ENCODE measurements at places on chromosomes 4 and X.

GRCh38 chr4:7917669-7918068 is 22.0 kb downstream of the AFAP1 start:
- no peak for DNase-seq

DNA sequence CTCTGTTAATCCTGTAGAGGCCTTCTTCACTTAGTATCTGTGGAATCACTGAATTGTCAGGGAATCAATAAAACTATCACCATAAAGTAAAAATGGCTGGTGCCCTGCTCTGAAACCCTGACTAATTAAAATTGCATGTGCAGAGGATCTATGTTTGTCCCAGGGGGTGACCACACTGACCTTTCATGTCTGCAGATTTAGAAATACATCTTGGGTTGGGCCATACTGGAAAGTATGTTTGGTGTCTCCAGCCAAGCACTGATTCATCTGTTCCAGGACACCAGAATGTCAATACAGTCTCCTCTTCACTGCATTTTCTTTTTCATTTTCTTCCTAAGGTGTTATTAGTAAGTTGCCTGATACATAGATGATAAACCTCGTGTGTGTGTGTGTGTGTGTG is 490.9 kb upstream of the INTU start:
- no peak for DNase-seq

- no peak for DNase-seq
Measured at GRCh38 chr4:125994430-125994829, 679.7 kb downstream of the FAT4 start.

DNA sequence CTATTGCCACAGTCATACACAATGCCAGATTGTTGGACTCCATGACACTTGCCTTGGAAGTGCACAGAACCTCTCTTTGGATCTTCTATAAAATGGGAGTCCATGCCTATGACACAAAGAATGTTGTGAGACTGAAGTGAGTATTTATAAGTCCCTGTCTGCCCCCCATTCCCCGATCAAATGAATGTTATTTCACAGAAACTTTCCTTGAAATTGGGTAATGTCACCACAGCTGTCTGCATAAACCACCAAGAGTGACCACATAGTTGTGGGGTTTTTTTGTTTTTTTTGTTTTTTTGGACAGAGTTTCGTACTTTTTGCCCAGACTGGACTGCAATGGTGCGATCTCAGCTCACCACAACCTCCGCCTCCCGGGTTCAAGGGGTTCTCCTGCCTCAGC is 27.1 kb upstream of the REST start:
- no peak for DNase-seq

- no peak for DNase-seq
Measured at GRCh38 chrX:94389044-94389443, 715.0 kb downstream of the FAM133A start.

Measured in occipital lobe (tissue), 3 donors.